Muscle of arm (tissue), 14 donors: ENCODE measurements at places on chromosomes 6 and 20. TPM values are rescaled to one million over a fixed set of nuclear protein-coding genes. Genes with fewer than 3 reads are reported as not detected.

GRCh38 chr6:99559057-99559456 lies 9.4 kb downstream of the CCNC start:
- no peak for DNase-seq

DNA sequence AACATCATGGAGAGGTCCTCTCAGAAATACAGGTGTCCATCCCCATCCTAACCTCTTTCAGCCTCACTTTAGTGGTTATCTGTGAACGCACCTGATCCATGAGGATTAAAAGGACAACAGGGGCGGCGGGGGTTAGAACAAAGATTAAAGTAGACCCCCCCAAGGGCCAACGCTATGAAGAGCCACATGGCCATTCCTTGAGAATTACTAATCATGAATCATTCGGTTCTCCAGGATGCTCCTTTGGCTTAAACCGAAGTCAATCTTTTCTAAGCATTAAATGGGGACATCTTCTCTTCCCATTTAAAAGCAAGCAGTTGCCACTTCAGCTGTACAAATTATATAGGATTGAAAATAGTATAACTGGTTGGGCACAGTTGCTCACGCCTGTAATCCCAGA lies 212.4 kb downstream of the GMPR start:
- no peak for DNase-seq

DNA sequence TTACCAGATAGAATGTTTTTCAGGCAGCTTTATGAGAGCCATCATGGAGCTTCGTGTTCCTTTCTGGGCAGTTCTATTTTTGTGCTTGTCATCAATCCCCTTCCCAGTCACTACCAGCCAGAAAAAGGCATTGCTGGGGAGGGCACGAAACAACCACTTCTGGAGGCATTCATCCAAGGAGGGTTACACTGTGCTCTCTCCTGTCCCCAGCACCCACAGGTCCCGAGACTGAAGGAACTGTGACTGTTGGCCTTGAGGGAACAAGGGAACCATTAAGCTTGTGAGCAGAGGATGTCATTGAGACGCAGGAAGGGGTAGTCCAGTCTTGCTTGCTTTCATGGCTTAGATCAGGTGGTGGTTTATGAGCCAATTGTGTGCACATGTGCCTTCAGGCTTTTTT lies 20.1 kb upstream of the ENPP5 start:
- no peak for DNase-seq

Gene PTK6
- polyA plus RNA-seq, result 0.56 TPM

GRCh38 chr6:166526937-166527336 lies 59.5 kb downstream of the RAMACL start:
- no peak for DNase-seq

Gene CALHM4
- not detected for polyA plus RNA-seq

Gene CDH22
- not detected for polyA plus RNA-seq

DNA sequence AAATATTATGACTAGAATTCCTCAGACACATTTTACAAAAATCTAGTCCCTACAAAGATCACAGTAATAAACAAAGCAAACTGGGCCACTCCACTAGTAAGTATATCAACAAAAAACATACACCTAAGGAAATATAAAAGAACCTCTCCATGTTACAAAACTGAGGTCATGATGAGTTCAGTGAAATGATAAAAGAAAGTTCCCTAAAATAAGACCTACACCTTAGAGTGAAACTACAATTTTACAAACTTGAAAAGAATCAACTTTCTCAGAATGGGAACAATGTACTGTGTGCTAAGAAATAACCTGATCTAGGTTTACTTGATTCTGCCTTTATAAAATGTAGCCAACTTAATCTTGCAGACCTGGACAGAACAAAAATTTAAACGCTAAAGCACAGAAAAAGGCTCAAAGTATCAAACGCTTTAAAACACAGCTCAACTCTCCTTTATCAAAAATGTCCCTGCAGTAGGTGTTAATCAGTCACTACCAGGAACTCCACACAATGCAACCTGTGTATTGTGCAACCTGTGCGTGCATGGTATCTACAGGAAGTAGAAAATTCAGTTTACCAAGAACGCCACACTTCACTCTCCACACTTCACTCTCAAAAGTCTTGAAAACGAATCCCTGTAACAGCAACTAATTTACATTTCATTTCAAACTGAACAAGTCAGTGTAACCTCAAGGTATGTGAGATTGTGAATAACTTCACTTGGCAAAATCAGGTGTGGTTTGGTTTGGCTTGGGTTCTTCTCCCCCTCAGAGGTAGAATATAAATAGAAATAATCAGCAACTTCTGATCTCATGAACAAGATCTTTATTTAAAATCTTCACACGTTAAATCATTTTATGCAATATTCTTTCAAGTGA lies 1.8 kb downstream of the RALGAPA2 start:
- DNase-seq, result no peak

DNA sequence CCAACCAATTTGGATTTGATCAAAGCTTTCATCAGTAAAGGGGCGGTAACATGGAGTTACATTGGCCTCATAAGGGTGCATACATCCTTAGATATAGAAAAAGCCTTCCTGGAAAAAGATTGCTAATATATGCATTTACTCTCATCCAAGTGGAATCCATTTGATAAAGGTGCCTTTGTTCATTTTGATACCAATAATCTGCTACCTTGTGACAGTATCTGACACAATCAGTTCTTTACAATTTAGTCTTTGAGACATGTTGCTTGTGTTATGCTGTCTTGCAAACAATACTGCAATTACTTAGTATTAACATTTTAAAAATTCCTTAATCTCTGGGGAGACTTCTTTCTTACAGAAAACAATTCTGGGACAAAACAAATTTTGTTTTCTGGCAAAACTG lies 654.4 kb upstream of the SLC35B3 start:
- no peak for DNase-seq

Gene SPATS1
- polyA plus RNA-seq, result not detected

- no peak for DNase-seq
Observed at GRCh38 chr6:15483060-15483459, 179.8 kb downstream of the DTNBP1 start.

DNA sequence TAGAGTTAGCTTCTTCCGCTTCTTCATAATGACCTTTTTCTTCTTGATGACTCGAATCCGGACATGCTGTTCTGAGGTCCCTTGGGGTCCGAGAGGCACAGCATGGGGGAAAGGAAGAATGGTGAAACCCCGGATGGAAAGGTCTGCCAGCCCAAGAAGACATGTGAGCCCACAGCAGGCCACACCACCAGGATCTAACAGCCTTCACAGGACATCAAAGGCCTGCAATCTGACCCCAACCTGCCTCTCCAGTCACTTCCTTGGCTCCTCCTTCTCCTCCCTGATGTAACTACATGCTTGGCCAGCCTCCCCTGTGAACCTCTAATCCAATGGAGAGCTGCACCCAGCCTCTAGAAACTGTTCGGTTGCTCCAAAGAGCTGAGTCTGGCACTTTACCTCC lies 1.6 kb downstream of the CPXM1 start:
- DNase-seq, result no peak

Gene NRSN1
- polyA plus RNA-seq, result not detected

DNA sequence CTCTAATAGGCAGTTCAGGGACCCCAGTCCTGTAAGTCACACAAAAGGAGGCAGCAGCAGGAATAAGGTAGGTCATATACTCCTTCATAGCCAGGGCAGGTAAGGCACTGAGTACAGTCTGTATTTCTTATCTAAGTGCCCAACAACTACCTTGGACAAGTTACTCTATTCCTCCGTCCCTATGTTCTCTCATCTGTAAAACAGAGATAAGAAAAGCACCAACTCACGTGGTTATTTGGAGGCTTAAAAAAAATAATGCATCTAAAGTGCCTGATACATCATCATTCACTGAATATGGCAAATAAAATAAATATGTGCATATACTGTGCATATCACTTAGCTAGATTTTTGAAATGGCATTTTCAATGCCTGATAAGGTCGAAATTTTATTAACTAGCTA lies 298.1 kb upstream of the CDYL start:
- no peak for DNase-seq

- peak; percentile 16 for DNase-seq
Observed at GRCh38 chr6:116974526-116975316, 97.7 kb downstream of the RFX6 start.

- DNase-seq, result no peak
Observed at GRCh38 chr6:156752666-156753301, 24.4 kb upstream of the ARID1B start.

Gene FOXS1
- 4.6 TPM for polyA plus RNA-seq

Gene TNNC2
- 7,757 TPM for polyA plus RNA-seq

DNA sequence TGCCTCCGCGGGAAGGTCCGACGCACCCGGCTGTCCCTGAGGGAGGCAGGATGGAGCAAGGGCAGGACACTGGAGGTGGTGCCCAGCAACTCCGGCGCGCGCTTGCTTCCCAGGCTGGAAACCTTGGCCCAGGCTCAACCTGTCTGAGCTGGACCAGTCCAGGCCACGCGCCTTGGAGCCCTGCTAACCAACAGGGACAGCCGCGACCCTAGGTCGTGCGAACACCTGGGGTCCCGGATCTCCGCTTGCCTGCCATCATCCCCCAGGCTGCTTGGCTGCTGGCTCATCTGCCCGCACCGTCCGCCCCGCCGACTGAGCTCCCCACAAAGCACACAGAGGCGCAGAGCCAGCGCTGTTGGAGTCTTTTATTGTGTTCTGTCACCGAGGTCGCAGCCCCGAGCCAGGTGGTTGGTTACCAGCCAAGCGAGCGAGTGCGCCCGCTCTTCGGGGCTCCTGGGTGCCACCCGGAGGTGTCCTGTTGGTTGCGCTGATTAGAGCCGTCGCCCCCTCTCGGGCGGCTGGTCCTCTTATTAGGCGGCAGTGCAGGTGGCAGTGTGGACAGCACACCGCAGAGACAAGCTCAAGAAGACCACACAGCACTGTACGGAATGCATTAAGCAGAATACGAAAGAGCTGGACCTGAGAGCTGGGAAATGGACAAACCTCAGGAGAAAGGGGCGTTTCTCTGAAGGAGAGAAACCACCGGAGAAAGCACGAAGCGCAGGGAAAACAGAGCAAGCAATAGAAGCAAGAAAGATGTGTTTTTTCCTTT lies 3.8 kb downstream of the COL12A1 start:
- peak; percentile 63 for DNase-seq

Gene ULBP2
- not detected for polyA plus RNA-seq

Gene NRN1
- 32.1 TPM for polyA plus RNA-seq

DNA sequence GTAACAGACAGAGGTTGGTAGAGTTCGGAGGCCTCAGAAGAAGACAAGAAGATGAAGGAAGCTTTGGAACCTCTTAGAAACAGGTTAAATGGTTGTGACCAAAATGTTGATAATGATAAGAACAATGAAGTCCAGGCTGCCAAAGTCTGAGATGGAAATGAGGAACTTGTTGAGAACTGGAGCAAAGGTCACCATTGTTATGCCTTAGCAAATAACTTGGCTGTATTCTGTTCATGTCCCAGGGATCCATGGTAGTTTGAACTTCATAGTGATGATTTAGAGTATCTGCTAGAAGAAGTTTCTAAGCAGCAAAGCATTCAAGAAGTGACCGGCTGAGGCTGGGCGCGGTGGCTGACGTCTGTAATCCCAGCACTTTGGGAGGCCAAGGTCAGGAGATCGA lies 11.1 kb upstream of the LSM14B start:
- DNase-seq, result no peak

DNA sequence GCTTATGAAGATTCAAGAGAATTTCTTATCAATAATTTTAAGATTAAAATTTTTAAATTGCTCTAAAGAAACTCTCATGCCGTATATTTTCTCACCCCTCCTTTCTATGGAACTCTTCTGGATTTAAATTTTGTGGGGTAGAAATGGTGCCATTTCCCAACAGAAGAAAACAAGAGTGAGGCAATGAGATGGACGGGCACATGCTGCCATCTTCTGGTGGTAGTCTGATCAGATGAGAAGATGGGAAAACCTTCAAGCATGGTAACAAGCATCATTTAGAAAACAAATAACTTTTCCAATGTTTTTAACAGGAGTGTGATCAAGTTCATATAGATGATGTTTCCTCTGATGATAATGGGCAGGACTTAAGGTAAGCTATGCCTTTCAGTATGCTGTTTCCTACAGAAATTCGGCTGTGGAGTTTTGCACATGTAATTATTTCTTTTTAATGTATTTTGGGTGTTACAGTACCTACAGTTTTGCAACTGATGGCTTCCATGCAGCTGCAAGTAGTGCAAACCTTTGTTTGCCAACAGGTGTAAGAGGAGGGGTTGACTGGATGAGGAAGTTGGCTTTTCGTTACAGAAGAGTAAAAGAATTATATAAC lies 271.4 kb downstream of the EYA4 start:
- peak; percentile 49 for DNase-seq

GRCh38 chr6:149217466-149217888 lies 100.0 kb upstream of the TAB2 start:
- no peak for DNase-seq

DNA sequence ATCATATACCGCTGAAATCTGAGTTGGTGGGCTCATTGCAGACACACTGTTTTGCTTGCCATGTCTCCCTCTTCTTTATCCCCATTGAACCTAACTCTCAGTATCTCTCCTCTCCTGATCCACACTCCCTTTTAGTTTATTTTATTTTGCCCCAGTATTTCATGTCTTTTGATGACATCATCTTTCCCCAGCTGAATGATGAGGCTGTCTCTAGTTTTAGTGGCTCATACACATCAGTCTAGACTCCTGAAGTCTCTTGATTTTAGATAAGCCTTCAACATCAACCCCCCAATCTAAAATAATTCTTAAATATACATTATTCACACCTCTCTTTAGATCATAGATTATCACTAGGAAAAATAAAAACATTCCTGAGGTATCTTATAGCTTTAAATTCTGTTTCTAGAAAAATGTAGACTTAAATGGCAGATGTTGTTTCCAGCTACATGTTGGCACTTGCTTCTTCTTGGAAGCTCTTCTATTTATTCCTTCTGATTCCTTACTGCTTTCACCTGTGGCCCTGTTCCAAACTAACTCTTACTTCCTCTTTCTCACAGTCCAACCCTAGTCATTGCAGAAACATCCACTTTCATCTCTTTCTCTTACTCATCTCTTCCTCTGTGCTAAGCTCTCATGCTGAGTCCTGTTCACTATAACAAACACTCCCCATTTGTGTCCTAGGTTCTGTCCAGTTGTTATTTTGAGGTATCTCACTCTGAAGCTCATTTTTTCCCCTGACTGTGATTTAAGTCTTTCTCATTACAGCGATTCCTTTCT lies 191.9 kb upstream of the SLC35B3 start:
- no peak for DNase-seq

DNA sequence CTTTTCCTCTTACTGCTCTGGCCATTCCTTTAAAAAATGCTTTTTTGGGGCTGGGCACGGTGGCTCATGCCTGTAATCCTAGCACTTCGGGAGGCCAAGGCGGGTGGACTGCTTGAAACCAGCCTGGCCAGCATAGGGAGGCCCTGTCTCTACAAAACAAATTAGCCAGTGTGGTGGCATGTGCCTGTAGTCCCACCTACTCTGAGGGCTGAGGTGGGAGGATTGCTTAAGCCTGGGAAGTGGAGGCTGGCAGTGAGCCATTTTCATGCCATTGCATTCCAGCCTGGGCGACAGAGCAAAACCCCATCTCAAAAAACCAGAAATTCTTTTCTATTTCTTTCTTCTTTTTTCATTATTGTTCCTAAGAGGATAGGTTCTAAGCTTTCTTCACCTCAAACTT lies 36.9 kb upstream of the RNF144B start:
- DNase-seq, result no peak

- no peak for DNase-seq
Observed at GRCh38 chr6:26330859-26331217, 34.2 kb upstream of the BTN3A2 start.

Gene NNAT
- 610 TPM for polyA plus RNA-seq

- no peak for DNase-seq
Observed at GRCh38 chr20:23142162-23143050, 56.3 kb upstream of the CD93 start.

Gene PTCHD4
- 0.83 TPM for polyA plus RNA-seq

Gene PDSS2
- polyA plus RNA-seq, result not detected

- no peak for DNase-seq
Observed at GRCh38 chr20:43681468-43681942, 14.6 kb downstream of the MYBL2 start.
